ENCODE measurements at places on chromosomes 16 and 17.

DNA sequence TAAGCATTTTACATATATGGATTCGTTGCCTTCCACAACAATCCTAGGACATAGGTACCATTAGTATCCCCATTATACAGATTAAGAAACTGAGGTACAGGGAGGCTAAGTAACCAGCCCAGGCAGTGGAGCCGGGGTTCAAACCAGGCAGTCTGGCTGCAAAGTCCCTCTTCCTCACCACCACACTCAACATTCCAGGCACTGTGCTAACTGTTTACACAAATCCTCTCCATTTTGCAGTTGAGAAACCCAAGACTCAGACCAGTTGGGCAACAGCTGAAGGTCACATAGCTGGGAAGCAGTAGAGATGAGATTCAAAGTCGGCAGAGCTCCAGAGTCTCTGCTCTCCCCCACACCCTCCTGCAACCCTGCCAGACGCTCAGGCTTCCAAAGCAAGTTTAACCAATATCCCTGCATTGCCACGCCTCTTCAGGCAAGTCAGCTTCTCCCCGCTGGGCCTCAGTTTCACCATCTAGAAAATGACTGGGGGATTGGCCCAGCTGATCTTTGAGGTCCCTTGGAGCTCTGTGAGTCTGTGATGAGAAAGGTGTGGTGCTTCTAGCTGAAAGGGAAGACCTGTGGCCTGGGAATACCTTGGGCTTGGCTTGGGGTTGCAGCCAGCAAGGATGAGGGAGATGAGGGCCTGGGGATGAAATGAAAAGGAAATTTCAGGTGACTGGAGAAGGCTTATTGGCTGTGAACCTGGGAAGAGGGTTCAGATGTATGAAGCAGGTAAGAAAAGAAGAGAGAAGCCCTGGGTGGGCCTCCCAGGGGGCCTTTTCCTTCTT is 14.0 kb downstream of the CCR7 start:
- no peak for DNase-seq

- DNase-seq = no peak
Observed at GRCh38 chr17:65532101-65532890, 29.2 kb downstream of the AXIN2 start.

DNA sequence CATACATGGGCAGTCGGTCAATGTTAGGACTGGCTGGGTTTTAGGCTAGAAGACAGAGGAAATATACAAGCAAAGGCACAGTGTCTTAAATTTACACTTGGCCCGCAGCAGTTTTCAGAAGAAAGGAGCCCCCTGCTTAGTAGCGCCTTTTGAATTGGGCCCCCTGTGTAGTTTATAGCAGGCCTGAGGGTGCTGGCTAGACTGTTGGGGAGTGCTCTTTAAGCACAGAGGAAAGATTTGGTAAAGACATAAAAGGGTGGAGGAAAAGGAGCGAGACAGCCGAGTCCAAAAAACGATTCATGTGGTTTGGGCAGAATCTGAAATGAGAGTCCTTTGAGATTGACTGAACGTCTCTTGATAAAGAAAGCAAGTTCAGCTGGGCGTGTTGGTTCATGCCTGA is 10.6 kb downstream of the RMI2 start:
- DNase-seq = no peak

- no peak for DNase-seq
Observed at GRCh38 chr17:8673612-8674011, 43.1 kb upstream of the MYH10 start.

- no peak for DNase-seq
Observed at GRCh38 chr16:49716339-49716934, 139.5 kb downstream of the ZNF423 start.

DNA sequence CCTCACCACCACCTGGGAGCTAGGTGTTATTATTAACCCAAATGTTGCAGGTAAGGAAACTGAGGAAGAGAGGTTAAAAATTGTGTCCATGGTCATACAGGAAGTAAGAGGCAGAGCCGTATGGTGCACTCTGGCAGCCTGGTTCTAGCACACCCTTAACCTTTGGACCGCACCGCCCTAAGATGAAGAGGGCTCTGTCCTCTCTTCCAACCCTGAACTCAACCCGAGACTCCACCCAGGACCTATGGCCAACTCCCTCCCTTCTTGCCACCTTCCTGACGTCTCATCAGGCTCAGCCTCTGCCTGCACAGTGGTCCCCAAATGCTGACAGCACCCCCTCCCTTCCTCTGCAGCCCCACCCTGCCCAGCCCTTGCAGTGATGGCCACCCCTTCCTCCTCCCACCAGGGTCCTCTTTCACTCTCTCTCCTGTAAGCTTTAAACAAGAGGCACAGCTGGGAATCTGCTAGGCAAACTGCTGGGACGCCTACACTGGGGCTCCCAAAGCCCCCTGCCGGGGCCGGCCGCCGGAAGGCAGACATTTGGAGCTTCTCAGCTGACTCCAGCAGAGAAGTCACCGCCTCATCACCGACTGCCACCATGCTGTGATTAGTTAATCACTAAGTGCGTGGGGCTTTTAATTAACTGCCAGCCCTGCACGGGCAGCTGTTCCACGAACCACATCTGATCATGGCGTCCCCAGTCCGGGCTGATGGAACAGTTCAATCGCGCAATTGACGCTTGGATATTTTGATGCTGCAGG is 16.7 kb upstream of the C16orf78 start:
- no peak for DNase-seq

DNA sequence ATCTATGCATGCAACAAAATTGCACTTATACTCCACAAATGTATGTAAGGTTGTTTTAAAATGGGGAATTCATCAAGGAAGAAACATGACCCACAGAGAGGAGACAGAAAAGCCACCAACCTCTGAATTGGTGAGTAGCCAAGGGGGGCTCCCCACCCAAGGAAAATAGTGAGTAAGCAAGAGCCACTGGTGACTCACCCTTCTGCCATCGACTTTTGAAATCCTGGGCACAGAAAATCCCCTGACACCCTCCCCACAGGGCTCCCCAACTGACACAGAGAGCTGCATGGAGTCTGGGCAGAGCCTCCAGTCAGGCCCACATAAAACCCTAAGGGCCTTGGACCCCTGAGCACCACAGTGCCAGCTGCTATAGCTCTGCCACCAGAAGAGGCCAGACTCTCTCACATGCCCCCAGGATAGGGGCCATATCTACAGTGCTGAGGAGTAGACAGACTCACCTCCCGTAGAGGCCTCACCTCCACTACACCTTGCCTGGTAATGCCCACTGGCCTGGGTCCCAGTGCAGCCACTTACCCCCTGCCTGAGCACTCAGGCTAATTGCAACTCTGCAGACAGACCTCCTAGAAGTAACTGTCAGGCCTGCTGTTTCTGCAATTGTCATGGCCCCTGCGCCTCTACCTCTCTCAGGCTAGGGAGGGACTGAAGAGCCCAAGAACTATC is 244.7 kb upstream of the WSB1 start:
- no peak for DNase-seq

- DNase-seq = peak; percentile 74
Observed at GRCh38 chr16:53892155-53892554, 188.2 kb downstream of the FTO start.

DNA sequence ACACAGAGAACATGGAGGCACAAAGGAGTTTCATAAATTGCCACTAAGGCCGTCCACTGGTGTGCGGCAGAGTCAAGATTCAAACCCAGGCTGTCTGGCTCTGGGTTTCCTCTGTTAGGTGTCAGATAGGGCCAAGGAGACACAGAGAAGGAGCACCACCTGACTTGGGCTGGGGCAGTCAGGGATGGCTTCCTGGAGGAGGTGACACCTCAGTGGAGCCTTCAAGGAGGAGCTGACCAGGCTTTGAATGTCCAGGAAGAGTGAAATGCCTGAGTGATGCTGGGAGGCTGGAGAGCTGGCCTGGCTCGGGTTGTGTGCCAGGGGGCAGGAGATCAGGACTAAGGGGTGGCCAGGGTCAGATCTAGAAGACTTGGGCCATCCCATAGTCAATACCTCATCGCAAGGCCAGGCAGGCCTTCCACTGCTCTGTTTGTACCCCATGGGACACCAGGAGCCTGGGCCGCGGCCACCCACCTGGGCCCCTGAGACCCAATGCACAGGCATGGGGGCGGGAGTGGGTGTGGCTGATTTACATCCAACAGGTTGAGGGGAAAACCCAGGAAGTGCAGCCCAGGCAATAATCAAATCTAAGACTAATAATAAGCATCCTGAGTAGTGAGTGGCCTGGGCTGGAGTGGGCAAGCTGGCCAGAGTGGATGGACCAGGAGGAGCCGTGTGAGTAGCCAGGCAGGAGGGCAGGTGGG is 73.7 kb downstream of the USP22 start:
- DNase-seq = no peak

- DNase-seq = peak; percentile 68
Observed at GRCh38 chr16:81204798-81205680, 33.5 kb upstream of the BCO1 start.

DNA sequence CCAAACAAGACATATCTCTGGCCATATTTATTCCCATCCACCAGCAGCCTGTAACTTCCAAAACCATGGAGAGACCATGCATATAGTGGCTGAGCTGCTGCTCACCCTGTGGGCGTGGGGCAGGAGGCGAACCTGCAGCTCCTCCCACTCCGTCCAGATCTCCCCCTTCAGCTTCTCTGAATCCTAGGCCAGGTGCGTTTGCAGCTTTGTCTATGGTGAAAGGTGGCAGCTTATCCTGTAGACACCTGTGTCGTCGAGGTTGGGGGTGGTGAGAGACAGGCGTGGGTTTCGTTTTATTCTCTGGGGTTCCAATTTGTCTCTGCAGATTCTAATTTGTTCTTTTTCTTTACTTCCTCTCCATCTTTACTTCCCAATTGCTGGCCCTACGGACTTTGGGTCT is 9.7 kb upstream of the ANKS4B start:
- DNase-seq = peak; percentile 44

DNA sequence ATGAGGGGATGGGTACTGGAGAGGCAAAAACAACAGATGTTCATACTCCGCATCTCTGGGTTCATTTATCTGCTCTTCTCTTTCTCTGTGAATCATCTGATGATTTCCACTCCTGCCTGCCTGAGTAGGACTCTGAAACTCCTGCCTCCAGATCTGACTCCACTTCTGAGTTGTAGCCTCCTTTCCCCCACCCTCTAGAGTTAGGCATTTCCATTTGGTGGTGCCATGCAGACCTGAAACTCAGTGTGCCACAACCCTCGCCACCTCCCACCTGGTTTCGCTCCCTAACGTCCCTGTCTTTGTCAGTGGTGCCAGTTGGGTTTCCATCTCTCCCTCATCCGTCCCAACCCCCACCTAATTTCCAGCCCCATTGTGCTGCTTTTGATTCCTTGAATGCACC is 126.2 kb downstream of the PRKCB start:
- no peak for DNase-seq

GRCh38 chr17:78558989-78559388 is 18.2 kb downstream of the DNAH17 start:
- DNase-seq = no peak

- DNase-seq = no peak
Observed at GRCh38 chr17:413016-413350, 60.4 kb upstream of the RPH3AL start.

DNA sequence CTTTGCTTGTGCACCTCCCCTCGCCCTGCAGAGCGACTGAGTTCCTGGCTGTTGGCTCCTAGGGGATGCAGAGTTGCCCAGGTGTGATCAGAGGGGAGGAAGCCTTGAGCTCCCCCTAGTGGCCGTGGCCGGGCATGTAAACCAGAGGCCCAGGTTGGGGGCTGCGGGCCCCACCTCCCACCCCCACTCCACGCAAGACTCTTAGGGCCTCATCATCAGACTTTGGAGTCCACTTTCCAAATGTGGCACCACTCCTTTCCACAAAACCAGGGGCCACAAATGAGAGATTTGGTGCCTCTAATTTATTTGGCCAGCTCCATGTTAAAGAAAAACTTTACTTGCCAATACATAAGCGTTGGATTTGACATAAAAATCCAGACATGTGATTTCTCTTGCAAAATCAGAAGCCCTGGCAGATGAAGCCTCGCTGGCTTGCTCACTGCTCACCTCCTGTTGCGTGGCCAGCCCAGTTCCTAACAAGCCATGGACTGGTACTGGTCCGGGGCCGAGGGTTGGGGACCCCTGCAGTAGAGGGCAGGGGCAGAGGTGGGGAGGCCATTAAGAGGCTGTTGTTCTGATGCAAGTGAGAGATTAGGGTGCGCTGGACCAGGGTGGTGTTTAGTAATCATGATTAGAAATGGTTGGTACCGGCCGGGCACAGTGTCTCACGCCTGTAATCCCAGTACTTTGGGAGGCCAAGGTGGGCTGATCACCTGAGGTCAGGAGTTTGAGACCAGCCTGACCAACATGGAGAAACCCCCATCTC is 28.7 kb upstream of the GAS7 start:
- DNase-seq = peak; percentile 82
